Activated naive CD8-positive, alpha-beta T cell treated with anti-CD3 and anti-CD28 coated beads, Interleukin-2, amount 10 ng/mL, durations not matched to agents 7 days and 5 days (primary cell): ENCODE measurements at places on chromosomes 3 and 15. TPM values are rescaled to one million over a fixed set of nuclear protein-coding genes. Genes with fewer than 3 reads are reported as not detected.
A peak's percentile ranks its signal among the peaks of the same experiment; 100 is the strongest.

Gene MYO5C
- total RNA-seq = 1.6 TPM

Gene COMMD4
- 79.3 TPM for total RNA-seq

Gene CADPS
- not detected for total RNA-seq

Gene CLDN16
- total RNA-seq = not detected

Gene TLR9
- 1.6 TPM for total RNA-seq

DNA sequence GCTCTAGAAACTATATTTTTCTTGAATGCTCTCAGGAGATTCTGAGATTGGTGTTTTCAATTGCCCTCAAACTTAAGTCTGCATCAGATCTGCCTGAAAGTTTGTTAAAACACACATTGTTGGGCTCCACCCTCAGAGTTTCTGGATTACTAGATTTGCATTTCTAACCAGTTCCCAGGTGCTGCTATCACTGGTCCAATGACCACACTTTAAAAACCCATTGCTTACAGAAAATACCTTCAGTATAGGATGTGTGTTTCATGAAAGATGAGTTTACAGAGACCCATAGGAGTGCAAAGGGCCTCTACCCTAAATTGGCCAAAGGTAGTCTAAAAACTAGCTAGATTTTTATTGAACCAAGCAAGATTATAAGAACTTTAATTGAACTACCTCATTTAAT, 17.8 kb downstream of the GRM7 start:
- no peaks in the 10 kb centered on the region for H3K36me3 ChIP-seq
- no peaks in the 10 kb centered on the region for H3K27me3 ChIP-seq
- no peak overlapping the region for H3K4me3 ChIP-seq
- no peak overlapping the region for H3K27ac ChIP-seq
- DNase-seq = no peak
- no peaks in the 10 kb centered on the region for H3K4me1 ChIP-seq

GRCh38 chr3:51702156-51702555, 4.7 kb upstream of the GRM2 start:
- peaks cover 7% of the 10 kb centered on the region for H3K4me1 ChIP-seq
- H3K27ac ChIP-seq = no peak overlapping the region
- peaks cover 9% of the 10 kb centered on the region for H3K36me3 ChIP-seq

DNA sequence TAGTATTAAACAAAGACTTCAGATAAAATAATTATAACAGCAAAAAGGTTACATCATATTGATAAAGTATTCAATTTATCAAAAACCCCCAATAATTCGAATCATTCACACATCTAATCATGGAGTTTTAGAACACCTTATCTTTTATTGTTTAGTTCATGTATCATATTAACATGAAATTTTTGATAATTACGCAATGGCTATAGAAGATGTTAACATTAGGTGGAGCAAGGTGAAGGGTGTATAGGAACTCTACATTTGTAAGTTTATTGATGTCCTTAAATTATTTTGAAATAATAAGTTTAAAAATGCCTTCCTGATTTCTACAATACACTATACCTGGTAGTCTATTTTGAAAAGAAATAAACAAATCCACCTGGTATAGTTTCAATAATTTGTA, 696.5 kb upstream of the BCHE start:
- no peak overlapping the region for H3K27ac ChIP-seq
- no peak for DNase-seq
- no peaks in the 10 kb centered on the region for H3K27me3 ChIP-seq
- no peaks in the 10 kb centered on the region for H3K4me1 ChIP-seq

GRCh38 chr15:58908550-58909309, 24.7 kb downstream of the SLTM start:
- H3K27me3 ChIP-seq = no peaks in the 10 kb centered on the region
- no peak overlapping the region for H3K4me3 ChIP-seq
- H3K27ac ChIP-seq = peak overlapping the region; percentile 61
- H3K4me1 ChIP-seq = peaks cover 23% of the 10 kb centered on the region

GRCh38 chr3:12955651-12956315, 114.4 kb upstream of the RPL32 start:
- H3K27me3 ChIP-seq = no peaks in the 10 kb centered on the region
- no peak overlapping the region for H3K27ac ChIP-seq
- no peak overlapping the region for H3K4me3 ChIP-seq
- no peak for DNase-seq
- H3K36me3 ChIP-seq = peaks cover 3% of the 10 kb centered on the region
- peaks cover 21% of the 10 kb centered on the region for H3K4me1 ChIP-seq

- H3K36me3 ChIP-seq = no peaks in the 10 kb centered on the region
- DNase-seq = no peak
- no peaks in the 10 kb centered on the region for H3K4me1 ChIP-seq
- H3K4me3 ChIP-seq = no peak overlapping the region
- peaks cover 2% of the 10 kb centered on the region for H3K27me3 ChIP-seq
- H3K27ac ChIP-seq = no peak overlapping the region
Measured at GRCh38 chr3:14278799-14279625, 100.4 kb downstream of the LSM3 start.
